ENCODE measurements at places on chromosomes 5 and 9.

GRCh38 chr9:115058684-115059315 lies 59.2 kb downstream of the TNC start:
- DNase-seq = no peak

DNA sequence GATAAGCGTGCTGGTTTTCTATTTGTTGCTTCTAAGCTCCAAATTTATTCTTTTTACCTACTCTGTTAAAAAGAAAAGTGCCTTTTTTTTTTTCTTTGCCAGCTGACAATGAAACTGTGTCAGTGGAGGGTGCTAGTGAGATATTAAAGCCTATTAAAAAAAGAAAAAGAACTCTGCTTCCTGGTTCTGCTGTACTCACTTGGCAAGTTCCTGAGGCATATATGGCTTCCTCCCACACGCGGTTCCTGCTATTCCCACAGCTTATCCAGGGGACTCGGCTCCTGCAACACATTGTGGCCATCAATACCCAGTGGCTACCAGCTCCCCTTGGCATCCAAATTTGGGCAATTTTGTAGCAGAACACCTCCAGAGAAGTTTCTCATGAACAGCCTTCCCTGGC lies 1977.7 kb upstream of the CDH9 start:
- no peak for DNase-seq

- no peak for DNase-seq
These were observed 105.8 kb downstream of the ADAMTS2 start for GRCh38 chr5:179239256-179240135.

DNA sequence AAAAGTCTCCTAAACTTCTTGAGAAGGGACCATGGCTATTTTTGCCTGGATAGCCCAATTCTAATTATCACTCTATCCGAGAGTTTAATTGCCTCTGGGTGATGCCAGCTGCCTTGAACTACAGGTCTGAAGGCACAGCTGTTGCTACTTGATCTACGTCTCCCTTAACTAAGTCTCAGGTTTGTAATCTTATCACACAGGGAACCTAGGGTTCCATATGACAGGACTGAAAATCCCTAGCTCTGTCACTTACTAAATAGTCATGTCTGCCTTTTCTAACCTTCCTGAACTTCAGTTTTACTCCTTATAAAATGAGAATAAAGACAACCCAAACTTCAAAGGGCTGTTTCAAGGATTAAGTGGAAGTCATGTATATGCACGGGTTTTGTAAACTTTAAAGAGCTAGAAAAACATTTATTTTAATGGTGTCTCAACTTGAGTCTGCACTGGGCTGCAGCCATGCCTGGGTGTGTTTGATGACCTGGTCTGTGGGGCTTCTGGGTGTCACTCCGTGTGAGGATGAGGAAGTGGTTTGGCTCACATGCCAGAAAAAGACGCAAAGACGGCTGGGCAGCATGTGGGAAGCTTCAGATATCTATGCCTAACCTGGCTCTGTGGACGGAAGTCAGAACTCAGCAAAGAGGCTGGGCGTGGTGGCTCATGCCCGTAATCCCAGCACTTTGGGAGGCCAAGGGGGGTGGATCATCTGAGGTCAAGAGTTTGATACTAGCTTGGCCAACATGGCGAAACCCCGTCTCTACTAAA lies 129.3 kb upstream of the SLC44A1 start:
- no peak for DNase-seq

GRCh38 chr5:8114597-8115266 lies 245.8 kb downstream of the MTRR start:
- DNase-seq = no peak

DNA sequence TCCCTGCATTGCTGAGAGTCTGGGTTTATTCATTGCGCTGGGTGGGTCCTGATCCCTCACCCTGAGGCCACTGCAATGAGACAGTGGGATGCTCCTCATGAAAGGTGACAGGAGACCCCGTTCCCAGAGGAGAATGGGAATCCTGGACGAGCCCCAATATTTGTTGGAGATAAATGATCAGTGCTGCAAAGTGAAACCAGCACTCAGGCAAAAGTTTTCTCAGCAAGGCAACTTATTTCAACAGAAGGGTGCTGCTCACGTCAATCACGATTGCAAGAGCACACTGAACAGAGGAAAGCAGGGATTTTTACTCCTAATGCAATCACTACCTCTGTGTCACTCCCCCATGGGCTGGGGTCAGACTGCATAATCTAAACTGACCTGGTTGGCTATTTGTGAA lies 110.2 kb upstream of the MAMDC2 start:
- no peak for DNase-seq

DNA sequence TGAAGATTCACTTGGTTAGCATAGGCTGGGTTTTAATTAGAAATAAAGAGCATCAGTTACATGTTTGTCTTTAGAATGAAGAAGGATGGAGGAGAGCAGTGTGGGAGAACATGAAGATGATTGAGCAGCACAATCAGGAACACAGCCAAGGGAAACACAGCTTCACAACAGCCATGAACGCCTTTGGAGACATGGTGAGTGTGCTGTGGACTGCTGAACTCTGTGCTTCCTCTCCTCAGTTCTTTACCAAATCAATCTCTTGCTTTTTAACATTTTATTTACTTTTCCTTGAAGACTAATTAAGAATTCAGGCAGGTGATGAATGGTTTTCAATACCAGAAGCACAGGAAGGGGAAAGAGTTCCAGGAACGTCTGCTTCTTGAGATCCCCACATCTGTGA lies 38.2 kb upstream of the SPATA31E1 start:
- no peak for DNase-seq

DNA sequence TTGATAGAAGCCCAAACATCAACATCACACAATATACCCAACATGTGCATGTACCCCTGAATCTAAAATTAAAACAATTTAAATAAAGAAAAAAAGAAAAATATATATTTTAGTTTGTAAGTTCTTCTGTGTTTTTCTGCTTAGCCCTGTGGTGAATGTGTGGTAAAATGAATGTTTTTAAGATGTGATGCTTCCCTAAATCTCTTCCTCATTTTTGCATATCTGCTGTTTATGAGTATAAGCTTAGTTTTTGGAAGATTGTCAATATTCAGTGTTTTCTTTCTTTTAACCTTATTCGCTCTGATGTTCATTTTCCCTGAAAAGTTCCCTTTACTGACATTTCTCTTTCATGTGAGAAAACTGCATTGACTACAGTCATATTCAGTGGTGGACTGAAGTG lies 44.4 kb upstream of the DAB2 start:
- no peak for DNase-seq

- DNase-seq = no peak
These were observed 51.1 kb upstream of the LHFPL2 start for GRCh38 chr5:78699552-78700153.

- no peak for DNase-seq
These were observed 55.6 kb upstream of the EGFLAM start for GRCh38 chr5:38202741-38203140.

- DNase-seq = no peak
These were observed 91.0 kb upstream of the PUM3 start for GRCh38 chr9:2934883-2935282.

DNA sequence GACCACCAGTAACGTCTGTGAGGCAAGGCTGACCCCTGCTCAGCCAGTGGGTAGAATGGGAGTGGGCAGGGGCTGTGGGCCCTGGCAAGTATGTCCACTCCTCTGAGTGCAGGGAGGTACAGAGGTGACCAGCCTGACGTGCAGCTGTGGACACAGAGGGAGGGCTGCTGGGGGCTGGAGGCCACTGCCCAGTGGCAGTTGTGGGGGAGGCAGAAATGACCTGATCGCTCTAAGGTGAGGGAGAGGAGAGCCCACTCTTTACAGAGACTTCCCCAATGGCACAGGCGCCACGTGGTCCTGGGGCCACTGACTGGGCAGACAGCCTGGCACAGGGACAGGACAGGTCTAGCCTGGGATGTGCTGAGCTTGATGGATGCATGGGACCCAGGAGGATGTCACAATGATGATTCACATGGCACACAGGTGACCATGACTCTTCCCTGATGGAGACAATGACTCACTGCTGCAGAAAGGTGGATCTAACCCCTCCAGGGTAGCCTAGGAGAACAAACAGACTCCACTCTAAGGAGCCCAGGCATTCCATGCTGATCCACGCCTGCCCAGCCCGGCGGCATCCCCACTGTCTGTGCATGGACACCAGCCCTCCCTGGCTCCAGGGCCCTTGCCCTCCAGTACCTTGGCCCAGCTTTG lies 7.7 kb downstream of the LPCAT1 start:
- no peak for DNase-seq

- DNase-seq = no peak
These were observed 85.4 kb upstream of the EQTN start for GRCh38 chr9:27382308-27382707.

GRCh38 chr5:43336159-43336558 lies 22.9 kb upstream of the HMGCS1 start:
- DNase-seq = no peak

- DNase-seq = no peak
These were observed 6.1 kb downstream of the BASP1 start for GRCh38 chr5:17223367-17224185.

DNA sequence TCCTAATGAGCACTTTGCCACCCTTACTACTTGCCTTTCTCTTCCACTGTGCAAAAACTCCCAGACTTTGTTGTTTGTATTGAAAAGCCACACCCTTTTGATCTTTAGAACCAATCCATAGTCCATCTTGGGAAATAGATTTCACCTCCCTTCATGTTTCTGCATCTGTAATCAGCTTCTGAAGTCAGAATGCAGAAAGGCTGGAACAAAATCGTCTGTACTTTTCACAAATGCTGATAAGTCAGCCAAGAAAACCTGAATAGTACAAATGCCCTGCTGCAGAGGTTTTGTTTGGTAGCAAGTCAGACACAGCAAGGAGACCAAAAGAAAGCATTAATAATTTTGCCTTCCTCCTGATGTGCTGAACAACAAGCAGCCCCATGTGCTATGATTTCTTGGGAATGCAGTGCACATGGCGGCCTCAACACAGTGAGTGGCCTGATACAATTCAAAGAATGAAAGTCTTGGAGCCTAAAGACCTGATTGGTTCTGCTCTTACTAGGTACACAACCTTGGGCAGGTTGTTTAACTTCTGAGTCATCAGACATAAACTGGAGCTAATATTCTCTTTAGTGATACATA lies 59.2 kb upstream of the STK32A start:
- no peak for DNase-seq

DNA sequence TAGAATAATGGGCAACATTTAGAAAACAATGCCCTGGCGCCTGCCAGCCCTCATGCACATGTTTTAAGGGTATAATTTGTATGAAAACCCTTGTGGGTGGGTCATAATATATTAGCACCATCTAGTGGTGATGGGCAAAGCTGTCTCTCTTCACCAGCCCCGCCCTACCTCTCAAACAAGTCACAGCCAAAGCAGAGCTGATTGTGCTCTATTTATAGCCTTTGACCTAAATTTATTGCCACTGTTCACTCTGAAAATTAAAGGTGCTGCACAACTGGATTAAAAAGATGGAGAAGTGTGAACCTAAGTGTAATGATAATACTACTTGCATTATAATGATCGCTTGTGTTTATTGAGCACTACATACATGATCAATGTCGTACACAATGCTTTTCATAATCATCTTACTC lies 131.9 kb upstream of the ANKH start:
- DNase-seq = peak; percentile 73

- no peak for DNase-seq
These were observed 76.4 kb downstream of the TTLL11 start for GRCh38 chr9:122016744-122017143.

DNA sequence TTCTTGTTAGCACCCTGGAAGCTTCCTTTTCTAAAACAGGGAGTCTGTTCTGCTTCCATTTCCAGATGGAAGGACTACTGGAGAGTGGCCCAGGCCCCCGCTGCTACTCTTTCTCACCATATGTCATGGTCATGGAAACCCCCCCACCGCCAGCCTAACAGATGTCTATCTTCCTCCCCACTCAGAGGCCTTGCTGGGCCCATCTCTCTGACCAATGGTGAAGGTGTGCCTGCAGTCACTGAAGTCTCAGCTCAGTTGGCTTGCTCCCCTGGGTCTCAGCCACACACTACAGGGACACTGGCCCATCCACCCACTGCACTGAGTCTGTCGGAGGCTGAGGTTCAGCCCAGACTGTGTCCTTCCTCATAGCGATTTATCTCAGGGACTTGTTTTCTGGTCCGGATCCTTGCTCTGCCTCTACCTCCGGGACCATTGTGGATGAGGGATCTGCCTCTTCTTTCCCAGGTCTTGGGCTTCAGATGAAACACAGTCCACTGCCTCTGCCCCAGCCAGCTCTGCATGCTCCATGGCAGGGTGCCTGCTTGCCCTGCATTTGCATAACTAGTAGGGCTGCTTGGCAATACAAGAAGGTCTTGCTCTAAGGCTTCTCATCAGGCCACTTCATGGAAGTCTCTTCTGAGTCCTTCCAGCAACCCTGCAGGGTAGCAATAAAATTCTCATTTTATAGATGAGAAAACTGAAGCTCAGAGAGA lies 30.8 kb downstream of the GALNT12 start:
- no peak for DNase-seq

DNA sequence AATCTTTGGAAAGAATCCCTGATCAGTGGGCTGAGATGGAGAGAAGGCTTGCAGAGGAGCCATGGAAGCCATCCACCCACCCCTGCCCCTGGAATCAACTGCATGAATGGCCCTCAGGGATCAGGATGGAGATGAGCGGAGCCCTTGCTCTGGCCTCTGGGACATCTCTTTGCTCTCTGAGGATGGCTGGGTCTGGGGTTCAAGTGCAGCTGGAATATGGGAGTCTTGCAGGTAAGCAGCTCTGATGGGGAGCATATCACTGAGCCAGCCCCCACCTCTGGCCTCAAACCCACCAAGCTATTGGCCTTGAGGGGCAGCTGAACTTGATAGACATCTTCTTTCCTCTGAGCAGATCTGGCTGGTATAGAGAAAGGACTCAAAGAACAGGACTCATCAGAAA lies 76.1 kb downstream of the C5orf15 start:
- no peak for DNase-seq

GRCh38 chr5:149420545-149421371 lies 41.7 kb upstream of the IL17B start:
- DNase-seq = no peak

- peak; percentile 78 for DNase-seq
These were observed 4.4 kb upstream of the MLANA start for GRCh38 chr9:5886114-5886939.

GRCh38 chr9:97617939-97618416 lies 15.2 kb downstream of the TSTD2 start:
- DNase-seq = no peak
